ENCODE measurements at places on chromosomes 7 and 10.

GRCh38 chr10:17209302-17209701 is 7.8 kb upstream of the TRDMT1 start:
- DNase-seq: no peak

- DNase-seq: no peak
Measured at GRCh38 chr7:84191842-84192241, 2.7 kb downstream of the SEMA3A start.

DNA sequence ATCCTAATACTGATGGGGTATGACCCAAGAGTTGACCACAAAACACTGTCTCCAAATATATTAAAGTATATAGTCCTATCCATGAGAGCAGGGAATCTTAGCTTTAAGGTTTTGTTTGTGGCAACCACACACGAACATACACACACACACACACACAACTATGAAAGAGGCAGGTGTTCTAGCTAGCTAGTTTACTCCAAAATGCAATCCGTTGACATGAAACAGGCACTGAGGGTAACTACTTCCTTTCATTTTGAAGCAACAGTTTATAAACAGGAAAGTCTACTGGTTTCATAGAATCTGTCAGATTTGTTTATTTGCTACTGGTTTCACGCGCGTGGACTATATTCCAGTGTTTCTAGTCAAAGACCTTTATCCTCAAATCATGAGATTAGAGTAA is 14.8 kb downstream of the HTR5A start:
- no peak for DNase-seq

- DNase-seq: no peak
Measured at GRCh38 chr7:26912933-26913536, 48.6 kb upstream of the SKAP2 start.

DNA sequence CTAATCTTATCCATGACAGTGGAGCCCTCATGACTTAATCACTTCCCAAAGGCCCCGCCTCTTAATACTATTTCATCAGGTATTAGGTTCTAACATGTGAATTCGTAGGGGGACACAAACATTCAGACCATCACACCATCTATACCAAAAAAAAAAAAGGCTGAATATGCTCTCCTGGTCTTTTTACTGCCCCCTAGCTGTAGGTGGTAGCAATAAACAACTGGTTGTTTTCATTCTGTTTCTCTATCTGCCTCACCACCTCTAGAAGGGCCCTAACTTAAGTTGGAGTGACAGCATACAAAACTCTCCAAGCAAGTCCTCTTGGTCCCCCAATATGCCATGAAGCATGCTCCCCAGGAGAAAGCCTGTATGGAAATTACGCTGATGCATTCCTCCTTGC is 94.1 kb downstream of the GRM8 start:
- no peak for DNase-seq

DNA sequence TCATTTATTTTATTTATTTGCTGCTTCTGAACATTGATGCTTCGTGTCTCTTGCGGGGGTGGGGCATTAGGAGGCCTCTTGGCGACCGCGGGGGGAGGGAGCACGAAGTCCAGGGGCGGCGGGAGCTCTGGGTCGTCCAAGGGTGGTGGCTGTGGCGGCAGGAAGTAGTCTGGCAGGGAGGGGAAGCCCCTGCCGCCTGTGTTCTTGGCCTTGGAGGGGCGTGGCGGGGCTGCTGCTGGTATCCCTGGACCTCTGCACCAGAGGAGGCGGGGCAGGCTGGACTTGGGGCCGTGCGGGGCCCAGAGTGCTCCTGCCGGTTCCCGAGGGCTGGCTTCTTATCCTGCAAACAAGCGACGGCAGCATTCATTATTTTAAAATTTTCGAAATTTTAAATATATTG is 70.5 kb upstream of the ABI1 start:
- peak; percentile 4 for DNase-seq

All from CD4-positive, alpha-beta T cell (primary cell).